ENCODE measurements at places on chromosomes 6 and 20.

GRCh38 chr6:49087369-49087768 lies 375.7 kb downstream of the MMUT start:
- no peak for DNase-seq

DNA sequence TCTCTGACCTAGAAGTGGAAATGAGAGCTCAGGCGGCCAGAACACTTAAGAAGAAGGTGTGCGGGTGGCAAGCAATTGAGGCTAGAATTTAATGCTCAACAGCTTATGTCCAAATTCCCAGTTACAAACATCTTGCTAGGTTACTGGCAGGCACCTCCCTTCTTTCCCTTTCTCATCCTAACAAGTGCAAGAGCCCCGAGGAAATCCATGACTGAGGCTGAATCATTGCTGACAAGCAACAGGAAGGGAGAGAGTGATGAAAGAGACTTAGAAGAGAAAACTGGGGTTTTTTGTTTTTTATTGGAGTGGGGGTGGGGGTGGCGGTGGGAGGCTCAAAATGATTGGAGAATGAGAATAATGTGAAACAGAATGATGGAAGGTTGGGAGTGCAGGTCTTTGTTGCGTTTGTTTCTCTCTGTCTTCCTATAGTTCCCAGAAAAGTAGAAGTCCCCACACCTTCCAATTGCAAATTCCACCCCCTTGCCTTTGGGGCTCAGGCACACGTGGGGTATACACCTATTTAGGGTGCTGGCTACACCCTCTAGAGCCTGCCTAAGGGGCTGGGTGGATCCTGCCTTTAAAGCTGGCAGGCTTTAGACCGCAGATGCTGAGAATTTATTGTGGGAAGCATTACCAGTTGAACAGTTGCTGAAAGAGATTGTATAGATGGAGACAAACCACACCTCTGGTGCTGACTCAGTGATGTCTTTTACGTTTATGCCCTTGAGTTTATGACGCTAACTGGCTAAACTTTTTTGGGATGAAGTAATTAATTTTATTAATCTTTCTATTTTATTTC lies 1.4 kb downstream of the FAM83B start:
- DNase-seq, result peak; percentile 84

DNA sequence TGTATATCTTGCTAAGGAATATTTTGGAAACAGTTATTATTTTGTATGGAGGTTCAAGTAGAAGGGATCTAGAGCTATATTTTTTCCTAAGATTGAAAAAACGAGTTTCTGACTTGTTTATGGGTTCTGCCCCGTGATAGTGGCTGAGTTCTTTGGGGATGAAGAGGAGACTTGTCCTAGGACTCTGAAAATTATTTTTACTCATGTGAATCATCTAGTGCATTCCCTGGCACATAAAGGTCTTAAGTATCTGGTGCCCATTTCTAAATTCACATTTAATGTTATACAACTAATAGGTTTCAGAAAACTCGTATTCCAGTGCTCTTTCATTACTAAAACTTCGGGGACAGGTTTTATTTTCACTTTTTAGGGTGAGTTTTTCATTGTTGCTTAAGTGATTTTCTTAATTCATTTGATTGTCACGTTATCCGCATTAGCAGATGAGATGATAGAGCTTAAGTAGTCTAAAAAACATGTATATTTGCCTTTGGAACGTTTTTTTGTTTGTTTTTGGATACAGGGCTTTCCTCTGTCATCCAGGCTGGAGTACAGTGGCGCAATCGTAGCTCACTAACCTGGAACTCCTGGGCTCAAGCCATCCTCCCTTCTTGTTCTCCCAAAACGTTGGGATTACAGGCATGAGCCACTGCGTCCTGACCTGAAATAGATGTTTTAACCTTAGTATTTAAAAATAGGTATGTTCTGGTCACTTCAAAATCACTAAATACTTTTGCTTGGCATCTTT lies 2.1 kb downstream of the NFYA start:
- DNase-seq, result no peak

- peak; percentile 23 for DNase-seq
These were observed 116.7 kb downstream of the UNC5CL start for GRCh38 chr6:40922281-40922680.

GRCh38 chr6:79030511-79030910 lies 47.5 kb downstream of the PHIP start:
- no peak for DNase-seq

GRCh38 chr20:10673842-10674683 lies at the start of gene JAG1:
Gene JAG1 (minus strand): TSS chr20:10673999. CDS start chr20:10673530, 469 bp downstream.
- peak; percentile 98 for DNase-seq

DNA sequence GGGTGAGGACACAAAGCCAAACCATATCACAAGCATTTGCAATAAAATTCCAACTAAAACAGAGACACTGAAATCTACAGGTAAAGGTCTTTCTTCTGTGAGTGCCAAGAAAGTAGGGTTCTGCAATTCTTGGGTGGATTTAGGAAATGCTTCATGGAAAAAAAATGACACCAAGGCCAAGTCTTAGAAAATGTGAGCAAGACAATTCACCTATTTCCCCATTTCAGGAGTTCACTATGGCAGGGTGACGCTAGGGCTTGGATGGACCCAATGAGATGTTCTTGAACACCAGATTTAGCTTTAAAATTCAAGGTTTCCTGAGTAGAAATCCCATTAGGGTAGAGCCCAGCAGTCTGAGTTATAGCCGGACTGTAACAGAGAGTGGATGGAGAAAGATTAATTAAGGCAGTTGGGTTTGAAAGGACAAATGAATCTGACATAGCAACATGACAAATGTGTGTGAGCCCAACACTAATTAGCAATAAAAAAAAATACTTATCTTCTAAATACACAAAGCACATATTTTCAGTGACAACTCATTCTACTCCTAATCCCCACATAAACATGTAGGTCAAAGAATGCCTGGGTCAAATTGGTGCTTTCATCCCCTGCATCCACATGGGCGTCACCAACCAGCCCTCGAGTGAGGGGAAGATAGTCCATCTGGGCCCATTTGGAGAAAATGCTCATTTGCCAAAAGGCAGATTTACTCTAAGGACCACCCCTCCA lies 180.4 kb upstream of the JARID2 start:
- no peak for DNase-seq

- peak; percentile 61 for DNase-seq
These were observed 50.4 kb downstream of the PHACTR1 start for GRCh38 chr6:12767016-12767415.

DNA sequence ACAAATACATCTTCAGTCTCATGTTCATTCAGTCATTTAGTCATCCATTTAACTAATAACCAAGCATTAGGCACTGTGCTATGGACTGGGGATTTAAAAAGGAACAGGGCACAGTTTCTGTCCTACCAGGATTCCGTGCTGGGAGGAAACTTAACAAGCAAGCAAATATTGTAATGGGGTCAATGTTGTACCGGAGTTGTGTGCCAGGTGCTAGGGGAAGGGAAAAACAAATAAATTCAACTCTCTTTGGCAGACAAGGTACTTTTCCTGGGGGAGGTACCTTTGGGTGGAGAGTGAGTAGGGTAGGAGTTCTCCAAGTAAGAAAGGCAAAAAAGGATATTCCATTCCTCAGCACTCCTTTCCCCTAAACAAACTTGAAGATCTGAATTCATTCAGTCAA lies 90.3 kb downstream of the OLIG3 start:
- DNase-seq, result no peak

DNA sequence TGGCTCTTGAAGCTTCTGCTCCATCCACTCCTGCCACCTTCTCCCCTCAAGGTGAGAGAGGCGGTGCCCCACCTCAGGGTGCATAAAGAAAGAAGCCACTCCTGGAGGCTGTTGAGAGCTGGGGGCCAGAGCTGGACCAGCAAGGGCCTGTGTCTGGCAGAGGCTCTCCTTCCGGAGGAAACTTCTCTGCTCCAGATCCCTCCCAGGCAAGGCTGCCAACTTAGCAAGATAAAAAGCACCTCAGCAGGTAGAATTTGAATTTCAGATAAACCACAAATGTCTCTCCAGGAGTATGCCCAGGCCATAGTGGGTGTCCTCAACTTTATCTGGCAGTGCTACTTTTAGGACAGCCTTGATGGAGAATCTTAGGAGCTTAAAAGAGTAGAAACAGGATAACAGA lies 13.8 kb downstream of the UNC93A start:
- DNase-seq, result no peak

DNA sequence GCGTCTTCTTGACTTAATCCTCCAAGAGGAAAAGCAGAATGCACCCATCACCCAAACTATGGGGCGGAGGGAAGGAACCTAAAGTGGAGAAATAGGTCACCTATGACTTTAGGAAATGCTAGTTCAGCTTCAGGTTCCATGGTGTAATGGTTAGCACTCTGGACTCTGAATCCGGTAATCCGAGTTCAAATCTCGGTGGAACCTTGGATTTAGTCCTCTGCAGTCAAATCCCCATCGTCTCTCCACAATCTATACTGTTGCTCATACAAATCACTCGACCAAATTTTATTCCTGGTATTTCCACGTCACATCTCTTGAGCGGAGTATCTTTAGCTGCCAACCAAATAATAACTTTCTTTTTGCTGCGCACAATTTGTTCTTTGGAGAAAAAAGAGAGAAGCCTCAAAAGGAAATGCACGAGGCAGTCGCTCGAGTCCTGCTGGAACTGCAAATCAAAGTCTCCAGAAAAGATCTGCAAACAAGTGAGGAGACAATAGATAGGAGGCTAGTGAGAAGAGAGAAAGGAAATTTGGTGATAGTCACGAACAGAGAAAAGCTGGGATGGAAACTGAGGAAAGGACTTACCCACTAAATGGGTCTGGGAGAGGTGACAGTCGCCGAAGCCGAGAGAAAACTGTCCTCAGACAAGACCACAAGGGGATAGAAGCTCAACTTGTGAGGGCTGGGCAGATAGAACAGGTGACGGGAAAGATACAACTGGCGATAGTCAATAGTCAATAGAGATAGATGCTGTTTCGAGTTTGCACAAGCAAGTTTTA lies 16.6 kb downstream of the POM121L2 start:
- DNase-seq, result peak; percentile 88

DNA sequence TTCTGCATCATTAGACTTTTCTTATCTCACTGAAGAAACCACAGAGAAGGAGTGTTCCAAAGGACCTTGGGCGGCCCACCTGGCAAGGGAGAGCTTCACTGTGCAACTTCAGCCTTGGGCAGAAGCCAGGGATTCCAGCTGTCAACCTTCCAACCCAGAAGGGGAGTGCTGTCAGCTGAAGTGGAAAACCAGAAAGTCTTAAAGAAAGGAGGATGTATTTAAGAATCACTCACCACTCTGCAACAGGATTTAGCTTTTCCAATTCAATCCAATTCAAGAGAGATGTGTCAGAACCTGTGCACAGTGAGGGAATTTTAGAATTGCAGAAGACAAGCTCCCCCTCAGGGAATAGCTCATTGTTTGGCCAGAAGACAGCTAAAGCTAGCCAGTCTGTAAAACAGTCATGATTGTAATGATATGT lies 553.7 kb downstream of the CD83 start:
- peak; percentile 77 for DNase-seq

DNA sequence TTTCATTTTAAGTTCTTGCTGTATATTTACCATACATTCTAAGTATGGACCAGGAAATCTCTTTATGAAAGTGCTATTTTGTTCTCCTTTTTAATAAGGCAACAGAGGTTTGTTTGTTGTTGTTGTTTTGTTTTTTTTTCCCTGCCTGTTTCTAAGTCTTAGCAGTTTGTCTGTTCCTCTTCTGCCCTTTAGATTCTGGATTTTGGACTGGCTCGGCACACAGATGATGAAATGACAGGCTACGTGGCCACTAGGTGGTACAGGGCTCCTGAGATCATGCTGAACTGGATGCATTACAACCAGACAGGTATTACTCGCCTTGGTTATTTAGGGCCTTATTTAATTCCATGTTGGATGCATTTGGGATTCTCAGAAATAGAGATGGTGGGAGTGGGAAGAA lies 48.0 kb downstream of the MAPK14 start:
- DNase-seq, result peak; percentile 17

DNA sequence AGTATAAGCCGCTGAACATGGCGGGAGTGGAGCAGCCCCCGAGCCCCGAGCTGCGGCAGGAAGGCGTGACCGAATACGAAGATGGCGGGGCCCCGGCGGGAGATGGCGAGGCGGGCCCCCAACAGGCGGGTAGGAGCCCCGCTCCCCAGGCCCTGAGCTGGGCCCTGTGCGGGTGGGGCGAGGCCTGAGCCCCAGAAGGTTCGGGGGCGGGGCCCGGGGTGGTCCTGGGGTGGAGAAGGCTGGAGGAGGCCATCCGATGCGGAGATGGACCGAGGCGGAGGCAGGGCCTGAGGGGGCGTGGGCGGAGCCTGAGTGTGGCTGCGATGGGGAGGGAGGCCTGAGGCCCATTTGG lies 7.1 kb downstream of the L3MBTL1 start:
- no peak for DNase-seq

- DNase-seq, result no peak
These were observed 309.7 kb downstream of the SLC35F1 start for GRCh38 chr6:118216751-118217150.

DNA sequence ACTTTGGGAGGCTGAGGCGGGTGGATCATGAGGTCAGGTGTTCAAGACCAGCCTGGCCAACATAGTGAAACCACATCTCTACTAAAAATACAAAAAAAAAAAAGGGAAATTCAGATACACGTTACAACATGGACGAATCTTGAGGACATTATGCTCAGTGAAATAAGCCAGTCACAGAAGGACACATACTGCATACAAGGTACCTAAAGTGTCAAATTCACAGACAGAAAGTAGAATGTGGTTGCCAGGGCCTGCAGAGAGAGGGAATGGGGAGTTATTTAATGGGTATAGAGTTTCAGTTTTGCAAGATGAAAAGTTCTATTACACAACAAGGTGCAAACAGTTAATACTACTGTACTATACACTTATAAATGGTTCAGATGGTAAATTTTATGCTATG lies 75.1 kb downstream of the SNX5 start:
- DNase-seq, result no peak

DNA sequence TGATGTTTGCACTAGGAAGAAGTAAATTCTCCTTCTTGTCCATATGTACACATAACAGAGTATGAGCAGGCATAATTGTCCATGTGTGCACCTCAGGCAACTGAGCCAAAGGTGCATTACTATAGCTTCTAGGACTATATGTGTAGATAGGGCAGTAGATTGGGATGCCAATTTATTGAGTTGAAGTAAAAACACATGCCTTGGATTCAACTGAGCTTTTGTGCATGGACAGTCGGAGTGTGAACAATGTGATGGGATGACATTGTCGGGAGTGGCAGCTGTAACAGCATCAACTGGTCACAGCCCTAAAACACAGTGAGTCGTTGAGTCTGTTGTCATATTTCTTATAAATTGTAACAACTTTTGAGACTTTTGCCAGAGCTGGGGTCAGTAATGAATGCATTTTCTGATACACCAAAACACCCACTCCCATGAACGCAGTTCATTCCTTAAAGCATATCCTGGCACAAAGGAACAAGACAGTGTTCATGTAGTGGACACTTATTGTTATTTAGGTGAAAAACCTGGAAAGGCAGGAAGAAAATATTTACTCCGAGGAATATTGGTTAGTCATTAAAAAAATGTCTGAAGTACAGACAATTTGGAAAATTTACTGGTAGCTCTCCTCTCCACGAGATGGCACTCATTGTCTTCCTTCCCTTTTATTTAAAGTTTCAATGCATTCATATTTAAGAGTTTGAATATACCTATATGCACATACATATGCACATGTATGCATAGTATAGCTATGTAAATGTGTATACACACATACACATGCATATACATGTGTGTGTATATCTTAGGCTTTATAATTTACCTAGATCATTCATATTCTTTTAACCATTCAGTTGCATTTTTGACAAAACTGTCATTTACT lies 302.0 kb upstream of the STXBP5 start:
- DNase-seq, result no peak

GRCh38 chr6:133526436-133526835 lies 285.3 kb downstream of the EYA4 start:
- DNase-seq, result no peak

All from kidney tubule cell (primary cell).